ENCODE measurements at places on chromosomes 11 and 22.

DNA sequence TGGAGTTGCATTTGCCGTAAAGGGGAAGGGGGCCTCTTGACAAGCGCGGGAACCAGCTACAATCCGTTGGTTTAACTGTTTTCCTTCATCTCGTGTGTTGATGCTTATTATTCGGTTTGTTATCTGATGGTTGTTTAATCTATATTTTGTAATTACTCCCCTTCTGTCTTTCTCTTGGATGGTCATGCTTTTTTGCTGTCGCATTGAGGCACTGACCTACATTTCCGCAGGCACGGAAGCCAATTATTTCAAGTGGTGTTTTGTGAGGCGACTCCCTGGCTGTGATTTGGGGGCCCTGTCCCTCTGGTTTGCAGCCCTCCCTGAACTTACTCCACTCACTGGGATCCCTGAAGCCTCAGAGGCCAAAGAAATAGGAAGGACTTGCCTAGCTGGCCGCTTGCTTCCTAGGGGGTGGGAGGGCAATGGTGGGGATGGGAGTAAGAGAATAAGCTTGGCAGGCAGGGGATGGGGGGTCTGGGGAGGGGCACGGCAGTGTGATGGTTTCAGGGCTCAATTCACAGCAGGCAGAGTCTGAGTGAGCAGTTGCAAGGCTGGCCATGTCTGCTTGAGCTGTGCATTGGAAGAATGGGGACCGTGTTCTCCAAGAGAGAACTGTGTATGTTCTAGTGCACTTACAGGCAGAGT, 165.8 kb upstream of the B3GAT1 start:
- DNase-seq: no peak

DNA sequence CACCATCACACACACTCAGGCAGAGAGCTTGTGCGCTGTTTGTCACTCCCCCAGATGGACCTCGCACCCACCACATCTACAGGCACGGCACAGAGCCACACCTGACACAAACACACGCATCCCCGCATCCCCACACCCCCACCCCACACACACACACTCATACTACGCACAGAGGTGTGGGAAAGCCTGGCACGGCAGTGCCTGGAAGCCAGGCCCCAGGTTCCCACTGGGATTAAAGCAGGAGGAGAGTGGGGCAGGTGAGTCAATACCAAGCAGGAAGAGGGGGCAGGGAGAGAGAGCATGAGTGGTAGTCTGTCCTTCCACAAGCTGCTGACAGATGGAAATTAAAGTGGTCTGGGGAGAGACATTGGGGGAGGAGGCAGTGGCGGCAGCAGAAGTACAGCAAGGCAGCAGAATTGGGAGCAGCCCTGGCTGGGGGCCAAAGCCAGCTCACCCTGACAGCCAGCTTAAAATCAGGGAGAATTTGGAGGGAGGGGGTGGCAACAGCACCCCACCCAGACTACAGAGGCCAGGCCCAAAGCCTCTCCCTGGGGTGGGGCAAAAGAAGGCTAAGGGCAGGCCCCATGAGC, 20.7 kb downstream of the TNKS1BP1 start:
- peak; percentile 44 for DNase-seq

DNA sequence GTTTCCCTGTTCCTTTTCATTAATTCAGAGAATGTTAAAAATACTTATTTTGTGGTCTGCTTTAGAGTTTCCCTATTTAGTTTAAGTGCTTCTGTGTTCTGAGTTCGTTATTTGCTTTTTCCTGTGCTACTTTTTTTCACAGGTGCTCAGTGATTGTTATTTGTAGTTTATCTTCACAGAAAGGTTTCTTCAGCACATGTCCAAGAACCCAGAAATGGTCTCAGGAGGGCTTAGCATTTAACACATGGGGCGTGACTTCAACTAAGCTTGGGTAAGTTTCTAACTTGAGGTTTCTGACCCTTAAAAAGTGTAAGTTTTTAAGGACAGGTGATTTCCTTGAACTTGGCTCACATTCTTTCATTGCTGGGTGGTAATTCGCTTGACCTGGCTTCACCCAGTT, 157.3 kb downstream of the AASDHPPT start:
- no peak for DNase-seq

GRCh38 chr11:119791701-119792151, 62.7 kb upstream of the NECTIN1 start:
- DNase-seq: no peak

DNA sequence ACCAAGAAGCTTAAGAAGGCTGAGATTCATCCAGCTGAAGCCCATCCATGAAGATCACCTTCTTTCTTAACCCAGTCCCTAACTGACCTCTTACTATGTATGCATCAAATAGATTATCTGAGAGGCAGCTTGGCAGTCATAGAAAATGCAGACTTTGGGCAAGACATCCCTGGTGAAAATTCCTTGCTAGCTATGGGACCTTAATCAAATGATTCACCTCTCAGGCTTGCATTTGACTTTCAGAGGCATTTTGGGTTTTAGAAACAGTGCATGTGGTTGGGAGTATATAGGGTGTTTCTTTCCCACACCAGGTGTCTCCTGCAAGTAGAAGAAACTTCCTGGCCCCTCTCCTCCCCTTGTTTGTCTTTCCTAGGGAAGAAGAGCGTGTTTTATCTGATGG, 188.5 kb upstream of the ISX start:
- no peak for DNase-seq

- no peak for DNase-seq
Measured at GRCh38 chr11:3099178-3099577, 42.0 kb upstream of the CARS1 start.

Data from left lobe of liver (tissue), 2 donors.